Hair follicle dermal papilla cell (primary cell): ENCODE measurements at places on chromosomes 7 and 10. TPM values are rescaled to one million over a fixed set of nuclear protein-coding genes. Genes with fewer than 3 reads are reported as not detected.

Gene PON1
- total RNA-seq: not detected in 2 replicates

Gene AGBL3
- 0.73 and 1.3 TPM in 2 replicates for total RNA-seq

Gene TDRD1
- 3.3 and 4.7 TPM in 2 replicates for total RNA-seq

Gene NPFFR1
- not detected in 2 replicates for total RNA-seq

Gene NCF1
- not detected in 2 replicates for total RNA-seq

Gene TRIM74
- 0.12 TPM in 1 of 2 replicates, not detected in the other for total RNA-seq

Gene NKX1-2
- 0.16 TPM in 1 of 2 replicates, not detected in the other for total RNA-seq

Gene VWDE
- total RNA-seq: 0.65 TPM in 1 of 2 replicates, not detected in the other

Gene LDB3
- total RNA-seq: under 0.01 TPM in 1 of 2 replicates, not detected in the other

Gene PPP1R3A
- not detected in 2 replicates for total RNA-seq

Gene MINPP1
- 20.4 and 24.3 TPM in 2 replicates for total RNA-seq

Gene GPR15LG
- total RNA-seq: not detected in 2 replicates

Gene ANKRD2
- 0.24 and 0.32 TPM in 2 replicates for total RNA-seq

Gene CUBN
- total RNA-seq: 11.5 and 13.8 TPM in 2 replicates

Gene TRIM4
- total RNA-seq: 25.2 and 29.0 TPM in 2 replicates

Gene OPN4
- total RNA-seq: not detected in 2 replicates

Gene SAMD9L
- 26.8 and 39.3 TPM in 2 replicates for total RNA-seq

Gene ZCCHC24
- total RNA-seq: 101 and 106 TPM in 2 replicates

Gene FAM204A
- total RNA-seq: 59.9 and 117 TPM in 2 replicates

Gene FAM237B
- total RNA-seq: not detected in 2 replicates

Gene TMEM270
- total RNA-seq: not detected in 2 replicates

Gene RBM20
- total RNA-seq: 0.12 and 0.16 TPM in 2 replicates

Gene ITGB8
- 16.1 and 17.5 TPM in 2 replicates for total RNA-seq
